ENCODE measurements at places on chromosomes 3 and 15.

DNA sequence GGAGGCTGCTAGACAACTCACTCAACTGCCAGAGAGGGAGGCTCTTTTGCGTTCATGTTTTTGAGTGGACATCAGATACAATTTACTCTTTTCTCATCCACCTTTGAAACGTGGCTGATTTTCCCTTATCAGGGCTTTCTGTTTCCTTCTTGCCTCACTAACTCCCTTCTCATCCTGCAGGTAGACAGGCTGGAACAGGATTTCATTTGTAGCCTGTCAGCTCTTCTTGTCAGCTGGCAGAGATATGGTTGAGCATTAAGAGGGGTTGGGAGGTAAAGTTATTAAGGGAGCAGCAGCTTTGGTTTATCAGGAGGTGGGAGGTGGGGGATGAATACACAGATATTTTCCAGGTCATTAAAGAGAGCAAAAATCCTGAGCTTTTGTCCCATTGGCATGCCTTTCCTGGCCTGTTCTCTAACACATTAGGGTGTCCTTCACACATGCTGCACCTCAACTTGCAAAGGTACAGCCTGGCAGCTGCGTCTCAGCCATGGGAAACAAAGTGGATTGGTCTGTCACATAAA lies 73.5 kb downstream of the PPM1L start:
- no peak for DNase-seq
- peaks cover 12% of the 10 kb centered on the region for H3K4me1 ChIP-seq
- H3K36me3 ChIP-seq: peaks cover 7% of the 10 kb centered on the region
- H3K27me3 ChIP-seq: no peaks in the 10 kb centered on the region

DNA sequence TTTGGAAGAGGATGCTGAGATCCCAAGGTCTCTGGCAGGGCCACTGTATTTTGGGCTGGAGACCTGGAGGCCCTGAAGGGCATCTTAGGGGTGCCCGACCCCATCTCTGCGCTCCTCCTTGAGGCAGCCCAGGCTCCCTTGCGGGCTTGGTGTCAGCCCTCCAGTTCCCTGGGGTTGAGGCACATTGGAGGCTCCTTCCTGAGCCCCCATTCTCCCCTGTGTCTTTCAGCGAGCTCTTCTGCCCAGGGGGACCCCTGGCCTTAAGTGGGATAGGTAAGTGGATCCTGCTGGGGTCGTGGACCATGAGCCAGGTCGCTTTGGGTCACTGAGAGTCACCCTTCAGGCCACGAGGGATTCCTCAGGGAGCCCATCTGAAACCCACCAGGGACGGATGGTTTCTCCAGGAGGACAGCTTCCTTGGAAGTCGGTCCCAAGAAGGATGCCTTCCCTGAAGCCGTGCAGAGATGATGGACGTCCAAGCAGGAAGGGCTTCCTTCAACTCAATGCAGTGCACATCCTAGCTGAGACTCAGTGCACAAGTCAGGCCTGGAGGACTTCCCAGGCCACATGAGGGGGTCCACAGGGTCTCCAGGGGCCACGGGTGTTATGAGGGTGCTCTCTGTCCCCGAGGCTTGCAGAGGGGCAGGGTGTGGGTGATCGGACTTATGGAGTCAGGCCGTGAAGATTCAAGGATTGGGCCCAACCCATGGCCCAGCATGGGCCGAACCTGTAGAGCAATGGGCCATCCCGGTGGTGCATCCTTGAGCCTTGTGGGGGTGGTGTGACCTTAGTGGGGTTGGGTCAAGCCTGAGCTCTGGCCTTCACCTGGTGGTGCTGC lies 224.3 kb downstream of the SNRPN start:
- no peaks in the 10 kb centered on the region for H3K4me1 ChIP-seq
- no peaks in the 10 kb centered on the region for H3K27me3 ChIP-seq
- H3K4me3 ChIP-seq: no peak overlapping the region
- peaks cover 3% of the 10 kb centered on the region for H3K36me3 ChIP-seq
- no peak overlapping the region for H3K27ac ChIP-seq

DNA sequence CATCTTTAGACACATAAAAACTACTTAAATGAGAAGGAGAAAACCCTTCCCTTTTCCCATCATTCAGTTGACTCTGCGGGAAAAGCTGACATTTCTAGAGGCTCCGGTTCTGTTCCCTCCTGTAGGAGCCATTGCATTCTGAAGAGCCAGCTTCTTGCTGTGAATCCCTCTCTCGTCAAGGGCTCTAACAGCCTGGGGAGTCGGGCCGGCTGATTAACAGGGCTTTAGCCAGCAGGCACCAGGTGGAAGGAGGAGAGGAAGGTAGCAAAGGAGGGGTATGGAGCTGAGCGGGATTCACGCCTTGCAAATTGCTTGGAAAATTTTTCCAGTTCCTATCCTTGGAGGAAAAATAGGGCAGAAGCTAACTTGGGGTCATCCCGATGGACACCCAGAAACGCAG lies 108.3 kb upstream of the UBE2E1 start:
- H3K36me3 ChIP-seq: no peaks in the 10 kb centered on the region
- H3K4me3 ChIP-seq: no peak overlapping the region
- no peak for DNase-seq
- H3K27me3 ChIP-seq: no peaks in the 10 kb centered on the region
- no peak overlapping the region for H3K27ac ChIP-seq
- H3K4me1 ChIP-seq: peaks cover 5% of the 10 kb centered on the region

DNA sequence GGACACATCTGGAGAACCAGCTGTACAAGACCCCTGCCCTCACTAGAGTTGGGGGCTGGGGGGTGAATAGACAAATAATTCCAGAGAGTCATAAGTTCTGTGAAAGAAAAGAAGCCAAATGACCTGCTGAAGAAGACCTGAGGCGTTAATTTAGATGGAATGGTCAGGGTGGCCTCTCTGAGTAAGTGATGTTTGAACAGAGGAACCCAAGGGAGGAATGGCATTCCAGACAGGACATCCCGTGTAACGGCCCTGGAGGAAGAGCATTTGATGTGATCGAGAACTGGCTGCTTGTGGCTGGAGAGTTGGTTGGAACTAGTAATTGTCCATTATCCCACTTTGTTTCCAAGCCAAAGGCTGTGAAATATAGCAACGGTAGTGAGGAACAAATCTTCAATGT lies 1.7 kb downstream of the NR2C2 start:
- no peaks in the 10 kb centered on the region for H3K27me3 ChIP-seq
- H3K4me3 ChIP-seq: peak overlapping the region; percentile 100
- peaks cover 30% of the 10 kb centered on the region for H3K4me1 ChIP-seq
- peak overlapping the region; percentile 96 for H3K27ac ChIP-seq
- no peak for DNase-seq
- no peaks in the 10 kb centered on the region for H3K36me3 ChIP-seq

GRCh38 chr3:68931406-68932149 lies 769 bp downstream of the TAFA4 start:
- DNase-seq: no peak
- peak overlapping the region; percentile 54 for H3K4me3 ChIP-seq
- H3K4me1 ChIP-seq: peaks cover 7% of the 10 kb centered on the region
- peaks cover 76% of the 10 kb centered on the region for H3K27me3 ChIP-seq
- H3K36me3 ChIP-seq: no peaks in the 10 kb centered on the region

GRCh38 chr3:163916596-163917560 lies 1161.4 kb downstream of the SI start:
- no peak overlapping the region for H3K4me3 ChIP-seq
- DNase-seq: no peak
- H3K27ac ChIP-seq: no peak overlapping the region
- H3K36me3 ChIP-seq: no peaks in the 10 kb centered on the region
- H3K27me3 ChIP-seq: no peaks in the 10 kb centered on the region

All from neural crest cell (in vitro differentiated cells).